NCI-H187 (cell line): ENCODE measurements at places on chromosomes 2 and 18.

- no peak for DNase-seq
Observed at GRCh38 chr18:11906926-11907874, 917 bp downstream of the MPPE1 start.

GRCh38 chr2:54298514-54298913 lies 42.5 kb upstream of the TSPYL6 start:
- no peak for DNase-seq

GRCh38 chr2:70987386-70987785 lies 7.3 kb downstream of the TEX261 start:
- DNase-seq, result no peak

DNA sequence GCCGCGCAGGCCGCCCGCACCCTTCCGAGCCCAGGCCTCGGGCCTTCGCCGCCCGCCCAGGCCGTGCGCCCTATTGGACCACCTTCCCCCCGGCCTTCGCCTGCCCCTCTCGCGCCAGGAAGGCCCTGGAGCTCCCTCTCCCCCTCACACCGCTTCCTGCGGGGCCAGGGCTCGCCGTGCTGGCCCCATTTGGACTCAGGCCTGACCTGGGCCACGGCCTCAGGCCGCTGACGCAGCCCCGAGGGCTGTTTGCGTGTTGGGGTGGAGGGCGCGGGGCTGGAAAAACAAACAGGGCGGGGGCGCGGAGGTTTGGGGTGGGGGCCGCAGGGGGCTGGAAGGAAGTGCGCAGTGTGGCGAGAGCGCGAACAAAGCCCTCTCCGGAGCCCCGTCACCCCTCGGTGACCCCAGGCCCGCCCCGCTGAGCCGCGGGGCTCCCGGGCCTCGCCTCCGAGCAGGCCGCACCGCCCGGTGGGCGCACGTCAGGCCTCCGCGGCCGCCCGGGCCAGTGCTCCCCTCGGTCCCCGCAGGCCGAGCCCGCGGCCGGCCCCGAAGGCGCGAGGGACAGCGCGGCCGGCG lies 12.3 kb upstream of the SIX3 start:
- DNase-seq, result no peak

DNA sequence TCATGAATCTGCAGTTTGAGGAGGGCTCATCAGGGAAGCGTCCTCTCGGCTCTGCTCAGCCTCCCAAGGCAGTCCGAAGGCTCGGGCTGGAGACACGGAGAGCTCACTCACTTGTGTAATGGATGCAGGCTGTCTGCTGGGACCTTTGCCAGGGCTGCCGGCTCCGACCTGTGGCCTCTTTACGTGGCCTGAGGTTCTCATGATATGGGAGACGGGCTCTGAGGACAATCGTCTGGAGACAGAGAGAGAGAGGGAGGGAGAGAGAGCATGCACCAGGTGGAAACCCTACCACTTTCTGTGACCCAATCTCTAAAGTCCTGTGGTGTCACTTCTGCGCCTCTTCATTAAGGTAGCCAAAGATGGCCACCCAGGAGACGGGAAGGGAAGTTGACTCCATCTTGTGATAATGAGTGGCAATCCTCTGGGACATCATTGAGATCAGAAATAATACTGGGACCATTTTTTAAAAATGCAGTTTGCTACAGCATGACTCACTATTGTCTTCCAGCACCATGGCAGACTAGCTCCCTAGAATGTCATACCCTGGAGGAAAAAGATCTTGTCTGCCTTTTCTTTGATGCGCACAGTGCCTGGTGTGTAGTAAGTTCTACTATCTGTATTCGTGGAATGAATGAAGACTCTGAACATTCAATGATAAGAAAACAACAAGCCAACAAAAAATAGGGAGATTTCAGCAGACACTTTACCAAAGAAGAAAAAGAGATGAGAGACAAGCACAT lies 60.2 kb downstream of the CD8B2 start:
- DNase-seq, result no peak

DNA sequence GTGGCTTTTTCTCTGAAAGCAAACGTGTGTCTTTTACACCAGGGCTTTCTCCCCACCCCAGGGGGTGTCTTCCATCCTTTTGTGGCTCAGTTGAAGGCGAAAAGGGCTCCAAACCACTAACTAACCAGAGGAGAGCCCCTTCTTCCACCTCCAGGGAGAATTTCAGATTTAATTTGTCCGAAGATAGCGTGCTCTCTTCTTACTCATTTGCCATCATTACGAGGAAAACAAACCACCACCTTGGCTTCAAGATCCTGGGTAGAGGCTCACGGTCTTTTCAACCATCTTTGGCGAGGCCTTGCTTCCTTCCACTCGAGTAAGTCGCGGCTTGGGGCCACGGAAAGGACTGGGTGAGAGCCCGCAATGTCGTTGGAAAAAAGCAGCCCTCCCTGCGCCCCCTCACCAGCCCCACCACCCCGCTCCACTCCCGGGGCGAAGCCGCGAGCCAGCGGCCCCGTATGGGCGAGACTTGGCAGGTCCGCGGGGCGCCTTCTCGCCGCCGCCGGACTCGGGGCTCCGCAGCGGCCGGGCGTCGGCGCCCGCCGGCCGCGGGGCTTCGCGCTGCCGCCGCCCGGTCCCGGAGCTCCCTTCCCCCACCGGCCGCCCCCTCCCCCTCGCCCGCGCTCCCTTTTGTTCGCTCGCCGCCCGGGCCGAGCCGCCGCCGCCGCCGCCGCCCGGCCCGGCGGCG lies 1.7 kb upstream of the ZNF532 start:
- no peak for DNase-seq

DNA sequence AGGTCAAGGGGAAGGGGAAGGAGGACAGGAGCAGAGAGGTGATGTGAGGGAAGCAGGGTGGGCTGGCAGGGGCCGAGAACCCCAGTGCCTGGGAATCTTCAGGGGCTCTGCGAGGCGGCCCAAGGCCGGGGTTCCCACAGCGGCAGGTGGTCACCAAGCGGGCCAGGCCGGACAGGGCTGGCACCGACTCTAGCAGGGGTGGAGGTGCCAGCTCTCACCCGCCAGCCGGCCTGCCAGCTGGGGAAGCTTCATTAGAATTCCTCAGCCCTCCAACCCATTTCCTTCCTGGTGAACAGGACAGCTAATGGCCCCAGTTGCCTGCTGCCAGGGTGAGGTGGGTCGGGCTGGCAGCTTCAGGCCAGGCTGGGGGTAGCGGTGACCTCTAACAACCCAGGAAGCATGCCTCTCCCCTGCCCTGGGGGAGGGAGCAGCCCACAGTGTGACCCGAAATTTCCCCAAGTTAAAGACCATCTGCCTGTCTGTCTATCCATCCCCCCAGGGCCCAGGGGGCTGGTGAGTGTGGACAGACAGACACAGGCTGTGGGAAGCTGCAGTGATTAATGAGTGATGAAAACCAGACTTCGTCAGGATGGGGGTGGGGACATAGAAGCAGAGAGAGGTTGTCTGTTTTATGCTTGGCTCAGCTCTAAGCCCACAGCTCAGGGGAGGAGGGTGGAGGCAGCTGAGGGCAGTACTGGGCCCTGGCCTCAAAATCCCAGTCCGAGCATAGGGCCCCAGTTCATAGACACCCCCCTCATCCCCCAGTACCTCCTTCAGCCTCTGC lies 144.1 kb downstream of the ZFP36L2 start:
- no peak for DNase-seq

DNA sequence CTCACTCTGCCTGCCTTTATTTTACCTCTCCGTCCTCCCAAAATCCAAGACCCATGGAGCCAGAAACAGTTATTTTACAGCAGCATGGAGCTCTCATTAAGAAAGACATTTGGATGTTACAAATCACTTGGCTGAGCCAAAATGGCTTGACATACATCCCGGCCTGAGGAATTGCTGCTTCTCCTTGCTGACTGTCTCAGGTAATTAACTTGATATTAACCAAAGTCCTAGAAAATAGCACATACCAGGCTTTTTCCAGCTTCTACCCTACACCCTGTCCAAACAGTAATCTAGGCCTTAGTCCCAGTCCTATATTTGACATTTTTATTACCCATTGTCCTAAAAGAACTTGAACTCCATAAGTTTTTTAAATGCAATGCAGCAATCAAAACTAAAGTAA lies 205.0 kb downstream of the TMX3 start:
- no peak for DNase-seq

DNA sequence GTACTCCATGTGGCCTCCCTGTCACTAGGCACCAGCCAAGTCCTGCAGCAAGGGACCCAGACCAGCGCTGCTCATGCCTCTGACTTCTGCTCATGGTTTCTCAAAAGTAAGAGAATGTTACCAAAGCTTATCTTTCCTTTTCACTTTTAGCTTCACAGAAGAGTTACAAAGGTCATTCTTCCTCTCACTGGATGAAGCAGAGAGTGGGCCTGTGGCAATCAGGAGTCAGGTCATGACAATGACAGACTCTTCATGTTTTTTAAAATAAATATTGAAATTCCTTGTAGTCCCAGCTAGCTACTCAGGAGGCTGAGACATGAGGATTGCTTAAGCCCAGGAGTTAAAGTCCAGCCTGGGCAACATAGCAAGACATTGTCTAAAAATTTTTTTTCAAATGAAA lies 126.1 kb downstream of the OSR1 start:
- DNase-seq, result no peak

GRCh38 chr18:10296491-10296890 lies 157.9 kb upstream of the APCDD1 start:
- no peak for DNase-seq

DNA sequence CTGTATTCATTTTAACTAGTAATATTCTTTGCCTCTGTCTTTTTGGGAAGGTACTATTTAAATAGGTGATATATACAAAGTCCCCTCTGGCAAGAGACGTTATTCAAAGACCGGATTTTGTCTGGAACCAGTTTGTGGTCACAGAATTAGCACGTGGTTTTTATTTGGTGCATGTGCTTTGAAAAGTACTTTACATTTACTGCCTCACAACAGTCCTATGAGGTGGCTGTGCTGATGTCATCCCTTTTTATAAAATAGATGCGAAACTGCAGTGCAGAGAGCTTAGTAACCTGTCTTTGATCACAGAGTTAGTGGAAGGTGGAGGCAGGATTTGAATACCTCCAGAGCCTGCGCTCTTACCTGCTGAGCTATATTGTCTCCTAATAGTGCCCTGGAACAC lies 4.0 kb downstream of the LPIN1 start:
- DNase-seq, result no peak

DNA sequence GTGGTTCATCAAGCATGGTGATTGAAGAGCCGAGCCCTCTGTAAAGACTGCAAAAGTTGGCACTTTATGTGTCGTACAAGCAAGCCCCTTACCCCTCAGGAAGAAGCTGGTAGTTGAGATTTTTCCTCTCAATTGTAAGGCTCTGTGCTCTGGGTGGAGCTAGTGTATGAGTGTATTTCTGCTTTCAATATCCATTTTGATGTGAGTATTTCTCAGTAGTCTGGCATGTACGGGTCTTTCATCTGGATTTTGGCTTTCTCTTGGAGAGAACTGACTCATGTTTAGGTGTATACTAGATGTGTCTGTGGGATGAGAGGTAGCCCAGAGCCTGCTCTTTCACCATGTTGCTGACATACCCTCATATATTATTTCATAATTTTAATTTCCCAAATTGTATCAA lies 406.6 kb upstream of the KCNJ3 start:
- no peak for DNase-seq

DNA sequence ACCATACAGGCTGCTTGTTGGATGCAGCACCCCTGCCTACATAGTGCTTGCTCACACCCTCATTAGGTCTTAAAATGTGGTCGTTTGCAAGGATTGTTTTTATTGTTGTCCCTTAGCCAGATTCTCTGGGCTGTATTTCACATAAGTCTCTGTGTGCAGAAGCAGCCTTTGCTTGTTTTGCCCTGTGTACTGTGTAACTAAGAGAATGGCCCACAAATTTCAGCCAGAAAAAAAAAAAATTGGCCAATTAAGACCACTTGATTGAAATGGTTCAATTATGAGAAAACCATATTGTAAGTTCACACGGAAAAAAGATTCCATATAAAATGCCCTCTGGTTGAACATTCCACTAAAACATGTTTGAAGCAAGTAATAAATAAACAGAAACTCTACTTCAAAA lies 377.1 kb upstream of the SOX11 start:
- DNase-seq, result no peak

DNA sequence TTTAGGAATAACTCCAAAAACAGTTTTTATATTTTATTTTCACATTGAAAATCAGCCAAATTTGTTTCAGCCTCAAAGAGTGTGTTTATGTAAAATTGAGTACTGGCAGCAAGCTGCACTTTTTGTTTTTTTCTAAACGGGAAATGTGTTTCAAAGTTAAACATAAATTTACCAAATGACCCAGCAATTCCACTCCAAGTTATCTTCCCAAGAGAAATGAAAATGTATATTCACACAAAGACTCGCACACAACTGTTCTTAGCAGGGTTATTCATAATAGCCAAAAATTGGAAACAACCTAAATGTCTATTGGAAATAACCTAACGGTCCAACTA lies 9.3 kb downstream of the ALPK2 start:
- DNase-seq, result no peak

DNA sequence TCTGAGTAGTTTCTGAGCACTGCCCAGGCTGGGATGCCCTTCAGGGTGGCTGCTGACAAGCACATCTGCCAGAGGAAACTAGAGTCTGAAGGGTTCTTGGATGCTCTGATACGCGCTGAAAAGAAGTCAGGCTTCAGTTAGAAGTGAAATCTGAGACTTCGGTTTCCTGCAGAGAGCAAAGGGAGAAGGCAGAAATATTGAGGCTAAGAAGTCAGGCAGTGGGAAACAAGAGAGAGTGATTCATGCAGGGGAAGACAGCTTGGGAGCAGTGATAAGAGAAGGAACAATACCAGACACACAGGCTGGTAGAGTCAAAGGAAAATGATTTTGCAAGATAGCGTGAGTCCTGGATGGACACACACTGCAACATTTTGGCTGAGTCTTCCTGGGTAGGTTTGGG lies 51.0 kb upstream of the BOD1L2 start:
- no peak for DNase-seq

DNA sequence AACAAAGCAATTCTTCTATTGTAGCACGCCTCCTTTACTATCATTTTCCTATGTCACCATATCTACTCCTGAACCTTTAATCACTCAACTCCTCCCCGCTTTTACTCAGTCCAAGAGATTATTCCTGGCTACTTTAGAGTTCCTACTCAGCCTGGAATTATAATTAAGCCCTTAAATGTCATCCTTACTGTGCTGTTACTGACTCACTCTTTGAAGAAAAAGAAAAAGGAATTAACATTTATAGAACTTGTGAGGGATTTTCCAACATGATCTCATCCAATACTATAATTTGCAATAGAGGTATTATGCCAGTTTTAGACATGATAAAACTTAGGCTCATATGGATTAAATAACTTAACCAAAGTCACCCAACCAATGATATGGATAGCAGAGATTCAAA lies 61.7 kb downstream of the CCDC88A start:
- DNase-seq, result no peak

DNA sequence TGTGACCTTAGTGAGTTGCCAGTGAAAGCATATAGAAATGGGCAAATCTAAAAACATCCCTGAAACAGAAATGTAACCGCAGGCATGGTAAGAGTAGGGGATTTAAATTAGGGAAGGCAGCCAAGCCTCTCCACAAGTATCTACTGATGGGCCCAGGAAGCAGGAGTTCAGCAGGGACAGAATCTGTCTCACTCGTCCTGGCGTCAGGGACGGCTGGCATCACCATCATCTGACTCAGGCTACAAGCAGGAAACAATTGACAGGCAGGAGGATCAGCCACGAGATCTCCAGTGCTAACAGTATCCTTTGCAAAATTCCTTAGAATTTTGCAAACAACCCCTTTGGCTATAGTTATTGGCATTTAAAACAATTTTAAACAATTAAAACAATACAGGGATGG lies 61.3 kb downstream of the SMAD4 start:
- no peak for DNase-seq

GRCh38 chr2:156541229-156541628 lies 105.0 kb downstream of the GPD2 start:
- DNase-seq, result no peak

- DNase-seq, result no peak
Observed at GRCh38 chr2:54419855-54420523, 36.1 kb upstream of the SPTBN1 start.

- no peak for DNase-seq
Observed at GRCh38 chr2:186205254-186205911, 280.7 kb upstream of the ZC3H15 start.
